ENCODE measurements at places on chromosomes 6 and 20.

GRCh38 chr6:70905742-70906141 lies 51.1 kb downstream of the B3GAT2 start:
- DNase-seq: no peak

DNA sequence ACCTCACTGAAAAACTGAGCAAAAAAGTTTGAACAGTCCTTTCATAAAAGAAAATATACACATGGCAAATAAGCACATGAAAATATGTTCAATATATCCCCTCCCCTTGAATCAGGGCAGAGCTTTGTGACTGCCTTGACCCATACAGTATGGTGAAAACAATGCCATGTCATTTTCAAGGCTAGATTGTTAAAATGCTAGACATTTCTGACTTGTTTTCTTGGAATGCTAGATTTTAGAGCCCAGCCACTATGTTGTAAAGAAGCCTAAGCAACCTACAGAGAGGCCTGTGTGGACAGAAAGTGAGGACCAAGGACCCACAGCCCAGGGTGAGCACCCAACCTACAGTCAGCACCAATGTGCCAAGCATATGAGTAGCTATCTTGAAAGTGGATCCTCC lies 17.1 kb upstream of the ASF1A start:
- DNase-seq: no peak

- DNase-seq: no peak
Measured at GRCh38 chr20:32909896-32910571, 51.3 kb downstream of the EFCAB8 start.

DNA sequence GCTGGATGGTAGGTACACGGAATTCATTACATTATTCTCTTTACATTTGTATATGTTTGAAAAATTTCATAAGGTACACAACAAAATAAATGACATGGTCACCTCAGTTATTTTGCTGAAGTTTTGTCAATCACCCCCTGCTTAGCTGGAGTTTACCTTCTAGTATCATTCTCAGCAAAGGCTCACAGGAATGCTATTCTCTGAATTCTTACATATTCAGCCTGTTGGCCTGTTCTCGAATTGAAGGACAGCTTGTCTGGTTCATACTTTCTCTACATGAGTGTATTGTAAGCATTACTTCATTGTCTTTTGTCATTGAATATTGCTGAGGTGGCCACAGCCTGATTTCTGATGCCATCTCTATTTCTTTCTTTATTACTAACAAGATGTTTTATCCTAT lies 12.8 kb downstream of the CALHM5 start:
- no peak for DNase-seq

DNA sequence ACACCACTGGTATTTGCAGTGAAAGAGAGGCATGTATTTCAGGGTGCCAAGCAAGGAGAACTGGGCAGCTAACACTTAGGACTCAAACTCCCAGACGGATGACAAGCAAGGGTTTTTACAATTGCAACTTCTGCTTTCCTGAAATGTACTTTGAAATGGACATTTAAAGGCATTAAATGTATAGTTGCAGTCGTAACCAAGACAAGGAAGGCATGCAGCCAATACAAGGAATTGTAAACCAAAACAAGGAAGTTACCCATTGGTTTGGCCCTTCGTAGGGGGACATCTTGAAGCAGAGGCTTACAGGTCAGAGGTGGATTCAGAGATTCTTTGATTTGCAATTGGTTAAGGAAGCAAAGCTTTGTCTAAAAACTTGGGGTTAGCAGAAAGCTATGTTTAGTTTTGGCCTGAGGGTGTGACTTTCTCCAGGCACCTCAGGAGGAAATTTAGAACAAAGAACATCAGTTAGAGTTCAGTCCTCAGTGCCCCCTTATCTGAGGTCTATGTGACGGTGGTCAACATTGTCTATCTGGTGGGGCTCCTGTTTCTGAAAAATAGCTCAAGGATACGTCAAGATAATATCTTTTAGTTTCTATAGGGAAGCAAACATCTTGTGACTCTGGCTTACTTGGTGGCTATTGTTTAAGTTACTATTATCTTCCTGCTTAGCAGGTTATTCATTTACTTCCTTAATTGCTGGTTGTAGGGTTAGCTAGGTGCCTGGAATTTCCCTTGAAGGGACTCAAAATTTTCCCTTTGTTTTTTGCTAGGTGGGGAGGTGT lies 266.0 kb downstream of the CD83 start:
- DNase-seq: no peak

- no peak for DNase-seq
Measured at GRCh38 chr6:142867988-142868812, 76.8 kb downstream of the HIVEP2 start.

GRCh38 chr6:72984981-72985665 lies 240.2 kb downstream of the KHDC1L start:
- DNase-seq: peak; percentile 84

GRCh38 chr6:147279427-147279826 lies 75.2 kb downstream of the STXBP5 start:
- peak; percentile 48 for DNase-seq

DNA sequence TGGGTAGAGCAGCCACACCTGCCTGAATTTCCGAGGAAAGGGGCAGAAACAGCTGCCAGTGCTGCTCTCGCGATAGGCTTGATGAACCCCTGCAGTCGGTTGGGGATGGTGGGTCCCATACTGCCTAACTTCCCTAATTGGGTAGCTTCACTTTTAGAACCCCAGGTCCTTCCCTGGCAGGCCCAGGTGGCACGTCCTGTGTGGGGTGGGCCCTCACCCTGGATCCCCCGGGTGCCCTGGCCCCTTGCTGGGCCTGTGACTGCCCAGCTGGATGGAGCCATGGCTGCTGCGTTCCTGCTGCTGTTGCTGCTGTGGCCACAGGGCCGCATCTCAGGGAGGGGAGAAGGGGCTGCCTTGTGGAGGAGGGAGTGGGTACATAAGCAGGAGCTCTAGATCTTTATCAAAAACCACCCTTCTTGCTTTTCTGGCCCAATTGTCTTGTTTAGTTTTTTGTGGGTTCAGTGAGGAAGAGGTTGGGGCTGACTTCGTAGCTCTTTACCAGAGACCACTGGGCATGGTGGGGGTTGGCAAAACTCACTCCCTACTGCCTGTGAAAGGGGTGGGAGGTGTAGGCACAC lies 19.2 kb downstream of the TREML4 start:
- no peak for DNase-seq

- no peak for DNase-seq
Measured at GRCh38 chr20:32445539-32446273, 87.6 kb downstream of the ASXL1 start.

DNA sequence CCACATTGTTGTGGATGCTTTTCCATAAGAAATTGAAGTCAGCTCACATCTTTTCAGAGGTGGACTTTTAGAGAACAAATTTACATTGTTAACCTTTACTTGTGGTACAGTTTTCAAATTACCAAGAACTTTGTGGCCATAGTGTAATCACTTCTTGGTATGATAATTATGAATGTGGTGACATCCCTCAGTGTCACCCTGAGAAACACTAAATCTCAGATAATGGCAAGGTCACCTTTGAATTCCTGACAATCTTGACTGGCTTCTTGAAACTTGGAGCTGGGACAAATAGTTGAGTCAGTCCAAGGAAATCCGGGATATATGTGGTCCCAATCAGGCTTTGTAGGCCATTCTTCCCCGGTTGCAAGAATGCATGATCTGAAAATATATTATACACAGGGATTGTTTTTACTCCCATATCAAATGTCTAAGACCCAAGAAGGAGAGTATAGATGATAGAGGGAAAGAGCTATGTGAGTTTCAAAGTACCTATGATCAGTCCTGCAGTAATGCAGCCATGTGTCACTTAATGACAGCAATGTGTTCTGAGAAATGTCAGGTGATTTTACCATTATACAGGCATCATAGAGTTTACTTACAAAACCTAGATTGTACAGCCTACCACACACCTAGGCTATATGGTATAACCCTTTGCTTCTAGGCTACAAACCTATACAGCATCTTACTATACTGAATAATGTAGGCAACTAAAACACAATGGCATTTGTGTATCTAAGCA lies 120.8 kb upstream of the MTHFD1L start:
- DNase-seq: no peak

DNA sequence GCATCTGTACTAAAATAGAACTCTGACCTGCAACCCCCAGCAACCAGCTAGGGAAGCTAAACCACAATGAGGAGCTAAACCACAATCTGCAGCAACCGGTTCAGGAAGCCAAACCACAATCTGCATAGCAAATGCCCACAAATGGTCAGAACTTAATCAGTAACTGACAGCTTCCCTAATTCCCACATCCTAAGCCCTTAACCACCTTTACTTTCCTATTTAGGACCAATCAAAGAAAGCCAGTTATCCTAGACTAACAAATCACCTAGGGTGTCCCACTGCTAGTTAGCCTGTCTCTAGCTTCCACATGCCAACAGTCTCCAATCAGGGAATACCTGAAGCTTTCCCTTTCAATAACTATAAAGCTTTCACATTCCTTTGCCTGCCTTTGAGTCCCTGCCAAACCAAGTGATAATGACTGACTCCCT lies 424.6 kb upstream of the PTCHD4 start:
- peak; percentile 14 for DNase-seq

DNA sequence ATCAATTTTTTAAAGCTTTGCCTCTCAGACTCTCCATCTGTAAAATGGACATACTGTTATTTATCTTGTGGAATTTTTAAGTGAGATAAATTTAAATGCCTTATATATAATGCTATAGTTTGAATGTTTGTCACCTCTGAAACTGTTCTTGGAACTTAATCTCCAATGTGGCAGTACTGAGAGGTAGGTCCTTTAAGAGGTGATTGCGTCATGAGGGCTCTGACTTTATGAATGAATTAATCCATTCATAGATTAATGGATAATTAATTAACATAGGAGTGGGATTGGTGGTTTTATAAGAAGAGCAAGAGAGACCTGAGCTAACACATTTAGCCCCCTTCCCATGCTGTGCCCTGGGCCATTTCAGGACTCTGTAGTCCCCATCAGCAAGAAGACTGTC lies 326.3 kb upstream of the TSHZ2 start:
- no peak for DNase-seq

DNA sequence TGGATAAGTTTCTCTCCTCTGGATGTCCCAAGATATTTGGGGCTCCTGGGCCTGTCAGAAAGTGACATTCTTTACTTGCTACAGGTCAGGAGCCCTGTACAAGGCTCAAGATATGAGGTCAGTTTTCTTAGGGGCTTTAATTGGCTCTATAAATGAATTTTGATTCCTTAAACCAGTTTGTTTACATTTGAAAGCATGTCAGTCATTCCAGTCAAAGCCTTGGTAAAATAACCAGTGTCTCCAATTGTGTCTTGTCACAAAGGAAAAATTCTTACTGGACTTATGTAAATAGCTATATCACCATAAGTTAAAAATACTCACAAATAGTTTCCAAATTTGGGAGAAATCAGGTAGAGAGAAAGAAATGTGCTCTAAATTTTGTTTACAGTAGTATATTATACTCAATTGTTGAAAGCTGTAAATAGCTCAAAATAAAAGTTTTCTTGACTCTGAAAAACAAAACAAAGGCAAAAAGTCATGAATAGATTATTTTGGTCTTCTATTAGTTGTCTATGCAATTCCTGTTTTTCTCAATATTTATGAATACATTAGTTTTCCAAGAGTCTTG lies 22.9 kb downstream of the RNF182 start:
- DNase-seq: no peak

DNA sequence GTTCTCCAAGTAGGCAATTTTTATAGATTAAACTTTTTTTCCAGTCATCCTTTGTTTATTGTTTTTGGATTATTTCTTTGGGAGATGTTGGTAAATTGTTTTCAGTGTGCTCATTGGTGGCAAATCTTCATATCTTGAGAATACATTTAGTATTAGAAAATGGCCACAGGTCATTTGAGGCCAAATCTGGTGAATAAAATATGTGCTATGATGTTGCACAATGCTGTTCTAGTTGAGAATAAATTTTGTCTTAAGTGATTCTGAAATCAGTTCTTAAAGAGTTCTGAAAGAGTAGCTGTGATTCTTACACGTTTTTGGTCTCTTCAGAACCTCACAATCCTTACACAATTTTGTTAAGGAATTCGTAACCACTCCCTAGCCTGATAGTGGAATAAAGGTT lies 20.1 kb downstream of the CDKAL1 start:
- DNase-seq: no peak

- no peak for DNase-seq
Measured at GRCh38 chr20:8346700-8347270, 214.7 kb downstream of the PLCB1 start.

GRCh38 chr20:9490631-9491030 lies 23.8 kb upstream of the LAMP5 start:
- DNase-seq: no peak

DNA sequence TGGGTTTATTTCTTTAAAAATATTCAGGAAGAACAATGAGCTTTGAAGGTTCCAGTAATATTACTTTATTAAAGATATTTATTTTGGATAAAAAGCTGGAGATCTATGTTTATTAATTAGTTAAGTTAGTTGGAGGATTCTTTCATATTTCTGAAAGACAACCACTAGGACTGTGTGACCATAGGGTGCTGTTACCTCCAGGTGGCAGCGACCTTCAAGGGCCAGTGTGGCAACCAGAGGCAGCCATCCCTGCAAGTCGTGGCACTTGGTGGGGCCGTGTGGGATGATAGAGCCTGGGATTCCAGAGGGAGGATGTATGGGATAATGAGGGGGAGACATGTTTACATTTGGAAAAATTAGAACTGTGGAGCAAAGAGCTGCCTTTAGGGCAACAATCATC lies 95.5 kb upstream of the SCP2D1 start:
- no peak for DNase-seq

- no peak for DNase-seq
Measured at GRCh38 chr6:24922814-24923213, 12.9 kb downstream of the RIPOR2 start.

DNA sequence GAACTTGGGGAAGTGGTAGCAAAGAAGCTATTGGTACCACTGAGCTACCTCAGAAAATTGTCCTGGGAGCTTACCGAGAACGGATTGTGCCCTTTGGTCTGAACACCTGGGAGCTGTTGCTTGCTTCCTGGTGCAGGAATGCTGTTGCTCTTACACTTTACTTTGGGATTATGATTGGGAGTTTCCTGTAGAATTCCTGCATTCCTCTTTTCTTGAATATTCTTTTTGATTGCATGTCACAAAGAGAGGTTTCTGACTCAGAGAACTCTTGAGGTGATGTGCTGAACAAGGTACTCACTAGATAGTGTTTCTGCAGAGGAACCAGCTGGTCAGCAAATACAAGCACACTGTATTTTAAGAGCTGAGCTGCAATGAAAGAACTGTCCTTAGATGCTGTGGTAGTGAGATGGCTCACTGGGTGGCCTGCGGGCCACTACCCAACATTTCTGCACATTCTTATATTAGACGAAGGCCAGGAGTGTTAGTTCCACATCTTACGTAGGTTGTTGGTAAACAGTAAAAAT lies 35.0 kb downstream of the LRRC1 start:
- DNase-seq: no peak

DNA sequence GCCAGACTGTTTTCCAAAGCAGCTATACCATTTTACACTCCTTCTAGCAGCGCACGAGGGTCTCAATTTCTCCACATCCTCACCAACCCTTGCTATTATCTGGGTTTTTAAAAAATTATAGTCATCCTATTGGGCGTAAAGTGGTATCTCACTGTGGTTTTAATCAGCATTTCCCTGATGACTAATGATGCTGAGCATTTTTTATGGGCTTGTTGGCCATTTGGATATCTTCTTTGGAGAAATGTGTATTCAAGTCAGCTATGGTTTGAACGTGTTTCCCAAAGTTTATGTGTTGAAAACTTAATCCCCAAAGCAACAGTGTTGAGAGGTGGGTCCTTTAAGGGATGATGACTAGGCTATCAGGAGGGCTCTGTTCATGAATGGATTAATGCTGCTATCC lies 6.7 kb downstream of the MCUR1 start:
- DNase-seq: no peak

All from fibroblast of skin of left biceps (primary cell).